H1 (cell line): ENCODE measurements at places on chromosomes 5 and 9. TPM values are rescaled to one million over a fixed set of nuclear protein-coding genes. Genes with fewer than 3 reads are reported as not detected.
A peak's percentile ranks its signal among the peaks of the same experiment; 100 is the strongest.

DNA sequence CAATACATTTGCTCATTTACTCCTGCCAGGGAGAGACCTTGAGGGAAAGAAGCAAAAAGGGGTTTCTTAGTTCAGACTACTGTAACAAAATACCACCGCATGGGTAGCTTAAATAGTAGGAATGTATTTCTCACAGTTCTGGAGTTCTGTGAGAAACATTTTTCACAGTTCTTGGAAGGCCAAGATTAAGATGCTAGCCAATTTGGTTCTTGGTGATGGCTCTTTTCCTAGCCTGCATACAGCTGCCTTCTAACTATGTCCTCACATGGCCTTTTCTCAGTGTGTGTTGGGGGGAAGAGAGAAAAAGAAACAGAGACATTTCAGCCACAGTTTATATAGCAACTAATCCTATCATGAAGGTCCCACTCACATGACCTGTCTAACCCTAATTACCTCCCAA lies 1644.7 kb upstream of the C9orf72 start:
- no peak for DNase-seq

DNA sequence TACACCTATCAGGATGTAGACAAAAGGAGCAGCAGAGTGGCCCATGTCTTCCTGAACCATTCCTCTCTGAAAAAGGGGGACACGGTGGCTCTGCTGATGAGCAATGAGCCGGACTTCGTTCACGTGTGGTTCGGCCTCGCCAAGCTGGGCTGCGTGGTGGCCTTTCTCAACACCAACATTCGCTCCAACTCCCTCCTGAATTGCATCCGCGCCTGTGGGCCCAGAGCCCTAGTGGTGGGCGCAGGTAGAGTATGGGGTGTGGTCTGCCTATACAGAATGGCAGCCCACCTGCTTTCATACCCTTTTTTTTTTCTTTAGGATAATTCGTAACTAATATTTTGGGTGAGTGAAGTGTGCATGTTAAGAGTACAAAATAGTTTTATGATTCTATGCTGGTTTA lies 1.1 kb downstream of the SLC27A6 start:
- DNase-seq = peak; percentile 48

The SPATA31C1 gene
- 0.15 and 0.19 TPM in 2 replicates for polyA plus RNA-seq

The ADGRD2 gene
- polyA plus RNA-seq = 0.41 and 1.2 TPM in 2 replicates

The OLFML2A gene
- 7.8 and 8.7 TPM in 2 replicates for polyA plus RNA-seq

The CDH12 gene
- polyA plus RNA-seq = 0.03 TPM in 1 of 2 replicates, not detected in the other

The FOXD4L3 gene
- polyA plus RNA-seq = not detected in 2 replicates

GRCh38 chr9:135665795-135666189 lies 2.7 kb downstream of the LCN9 start:
- DNase-seq = no peak

DNA sequence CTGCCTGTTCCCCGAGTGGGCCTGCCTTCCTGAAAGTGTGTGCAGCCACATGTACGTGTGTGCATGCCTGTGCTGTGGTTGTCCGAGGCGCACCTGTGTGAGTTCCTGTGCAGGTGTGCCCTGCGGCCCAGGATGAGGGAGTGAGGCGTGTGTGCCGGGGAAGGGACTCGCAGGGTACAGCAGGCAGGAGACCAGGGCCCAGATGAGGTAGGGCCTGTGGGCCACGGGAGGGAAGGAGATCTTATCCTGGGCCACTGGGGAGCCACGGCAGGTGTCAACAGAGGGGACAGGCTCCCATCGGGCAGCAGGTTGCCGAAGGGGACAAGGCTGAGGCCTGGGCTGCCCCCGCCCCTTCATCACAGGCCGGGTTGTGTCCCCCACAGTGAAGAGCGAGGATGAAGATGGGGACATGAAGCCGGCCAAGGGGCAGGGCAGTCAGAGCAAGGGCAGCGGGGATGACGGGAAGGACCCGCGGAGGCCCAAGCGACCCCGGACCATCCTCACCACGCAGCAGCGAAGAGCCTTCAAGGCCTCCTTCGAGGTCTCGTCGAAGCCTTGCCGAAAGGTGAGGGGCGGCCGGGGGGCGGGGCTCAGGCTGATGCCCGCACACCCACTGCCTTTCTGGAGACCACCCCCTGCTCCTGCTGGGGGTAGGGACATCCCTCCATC lies 79.2 kb downstream of the LMX1B start:
- DNase-seq = no peak

- no peak for DNase-seq
These were observed 158.5 kb upstream of the RGS7BP start for GRCh38 chr5:64347309-64347708.

The YTHDC2 gene
- 2.6 and 4.3 TPM in 2 replicates for polyA plus RNA-seq

The KCNMB1 gene
- polyA plus RNA-seq = 0.08 TPM in 2 replicates

The WDR70 gene
- 8.5 and 10.6 TPM in 2 replicates for polyA plus RNA-seq

- no peak for DNase-seq
These were observed 18.0 kb downstream of the BARHL1 start for GRCh38 chr9:132600326-132600984.

DNA sequence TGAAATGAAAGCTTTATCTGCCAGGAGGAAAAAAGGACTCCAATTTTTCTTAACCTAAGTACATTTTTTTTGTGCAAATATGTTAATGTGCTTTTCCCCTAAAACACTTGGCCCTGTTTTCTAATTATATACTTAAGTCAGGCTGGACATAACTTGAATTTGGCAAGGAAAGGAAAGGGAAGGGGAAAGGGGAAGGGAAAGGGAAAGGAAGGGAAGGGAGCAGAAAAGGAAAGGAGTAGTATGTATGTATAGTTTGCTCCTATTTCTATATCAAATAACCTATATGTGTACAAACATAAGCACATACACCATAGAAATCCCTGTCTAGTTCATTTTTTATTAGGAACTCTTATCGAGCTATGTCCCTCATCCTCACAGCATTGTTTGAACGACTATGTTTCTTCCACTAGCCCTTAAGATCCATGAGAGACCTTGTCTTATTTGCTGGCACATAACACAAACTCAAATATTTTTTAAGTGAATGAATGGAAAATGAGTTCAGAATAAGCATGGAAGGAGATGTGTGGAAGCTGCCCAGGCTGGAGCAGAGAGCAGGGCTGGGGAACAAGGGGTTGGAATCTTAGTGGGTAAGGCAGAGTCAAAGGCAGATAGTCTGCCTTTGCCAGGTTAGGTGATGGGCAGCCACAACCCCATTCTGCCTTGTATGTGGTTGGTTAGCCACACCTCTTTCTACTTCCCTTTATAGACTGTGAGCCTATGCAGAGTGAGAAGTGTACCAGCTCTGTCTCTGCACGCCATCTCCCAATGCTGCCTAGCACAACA lies 70.0 kb downstream of the KLHL3 start:
- DNase-seq = no peak

DNA sequence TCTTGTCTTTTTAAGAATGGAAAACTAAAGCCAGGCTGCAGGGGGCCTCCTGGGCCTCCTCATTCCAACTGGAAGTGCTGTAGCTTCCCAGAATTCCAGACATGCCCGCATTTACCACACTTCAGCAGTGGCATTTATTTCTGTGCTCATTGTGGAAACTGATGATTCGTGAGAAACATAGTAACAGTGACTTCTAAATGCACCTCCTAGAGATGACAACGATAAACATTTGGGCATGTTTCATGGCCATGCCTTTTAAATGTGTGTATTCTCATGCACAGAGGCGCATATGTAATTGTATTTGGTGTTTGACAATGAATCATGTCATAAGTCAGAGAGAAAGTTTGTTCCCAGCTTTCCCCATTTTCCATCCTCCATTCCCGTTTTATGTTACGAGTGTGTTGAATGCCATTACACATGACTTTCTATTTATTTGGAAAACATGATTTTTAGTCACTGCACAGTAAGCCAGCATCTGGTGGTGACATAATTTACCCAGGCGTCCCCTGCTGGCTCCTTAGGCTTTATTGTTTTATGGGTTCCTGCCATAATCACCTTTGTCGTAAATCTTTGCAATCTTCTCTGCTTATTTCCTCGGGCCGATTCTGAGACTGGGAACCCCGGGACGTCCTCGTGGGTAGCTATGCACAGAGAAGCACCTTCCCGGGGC lies 68.8 kb upstream of the FCN2 start:
- DNase-seq = no peak

GRCh38 chr5:14870337-14871213 lies 1.0 kb downstream of the ANKH start:
- DNase-seq = no peak

GRCh38 chr9:119273984-119274665 lies 95.1 kb downstream of the BRINP1 start:
- DNase-seq = no peak

DNA sequence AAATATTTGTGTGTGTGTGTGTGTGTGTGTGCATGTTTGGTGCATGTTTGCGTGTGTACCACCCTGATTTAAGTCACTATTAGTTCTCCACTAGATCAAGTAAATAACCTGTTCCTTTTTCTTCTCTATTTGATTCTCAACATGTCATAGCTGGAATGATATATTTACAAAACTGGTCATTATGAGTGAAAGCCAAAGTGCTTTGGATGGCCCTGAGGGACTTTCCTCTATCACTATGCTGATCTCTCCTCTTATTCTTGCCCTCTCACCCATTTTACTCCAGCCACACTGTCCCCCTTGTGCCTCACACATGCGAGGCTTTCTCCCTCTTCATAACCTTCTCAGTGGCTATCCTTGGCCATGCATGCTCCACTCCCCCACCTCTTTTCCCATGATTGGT lies 144.6 kb upstream of the NMUR2 start:
- DNase-seq = no peak

GRCh38 chr5:179431221-179431824 lies 86.1 kb upstream of the ADAMTS2 start:
- no peak for DNase-seq

GRCh38 chr9:112069318-112070169 lies 105.6 kb downstream of the SUSD1 start:
- no peak for DNase-seq

DNA sequence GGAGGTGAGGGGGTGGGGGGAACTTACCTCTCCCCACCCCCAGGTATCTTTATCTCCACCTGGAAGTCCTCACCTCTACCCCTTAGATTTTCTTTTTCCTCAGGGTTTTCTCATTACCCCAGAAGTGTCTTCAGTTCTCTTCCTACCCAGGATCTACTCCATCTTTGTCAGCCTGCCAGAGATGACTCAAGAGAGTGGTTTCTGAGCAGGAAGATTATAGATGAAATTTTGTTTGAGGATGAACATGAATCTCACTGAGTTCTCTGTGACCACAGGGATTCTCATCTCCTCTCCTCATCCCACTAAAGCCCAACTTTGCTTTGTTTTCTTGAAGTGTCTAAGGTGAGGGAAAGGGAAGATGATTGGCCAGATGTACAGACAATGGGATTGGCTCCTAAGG lies 5.2 kb upstream of the HINT2 start:
- DNase-seq = no peak

GRCh38 chr5:80339116-80339515 lies 19.3 kb downstream of the SPZ1 start:
- DNase-seq = no peak

The PPP2R2B gene
- polyA plus RNA-seq = 20.0 and 21.1 TPM in 2 replicates

DNA sequence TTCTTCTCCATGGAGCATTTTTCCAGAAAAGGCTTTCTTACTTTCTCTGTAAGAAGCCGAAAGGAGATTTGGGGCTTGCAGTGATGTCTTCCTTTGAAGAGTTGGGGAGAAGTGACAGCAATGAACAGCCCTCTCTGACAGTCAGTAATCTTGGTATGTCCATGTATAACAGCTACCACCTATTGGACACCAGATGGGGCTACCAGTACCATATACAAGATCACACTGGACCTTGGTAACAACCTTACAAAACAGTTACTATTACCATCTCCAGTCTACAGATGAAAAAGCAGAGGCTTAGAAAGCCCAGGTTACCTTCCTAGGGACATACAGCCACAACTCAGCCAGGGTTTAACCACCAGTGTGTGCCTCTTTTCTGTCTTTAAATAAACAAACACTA lies 272.7 kb upstream of the TRPC7 start:
- DNase-seq = no peak

DNA sequence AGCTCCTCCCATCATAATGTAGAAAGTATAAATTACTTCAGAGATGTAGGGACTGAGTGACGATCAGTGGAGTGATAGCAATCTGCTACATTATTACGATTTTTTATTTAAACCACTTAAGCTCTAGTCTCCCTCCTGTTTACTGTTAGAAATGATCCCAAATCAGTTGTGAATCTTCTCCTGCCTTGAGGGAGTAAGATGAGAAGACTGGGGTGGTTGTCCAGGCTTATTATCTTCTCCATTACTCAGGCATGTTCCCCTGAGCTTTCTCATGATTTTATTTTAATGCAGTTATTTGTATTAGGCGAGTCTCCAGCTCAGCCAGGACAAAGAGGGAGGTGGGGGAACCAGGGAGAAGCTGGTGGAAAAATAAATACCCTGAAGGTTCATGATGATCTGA lies 48.2 kb upstream of the CTNNA1 start:
- no peak for DNase-seq

The GMCL2 gene
- polyA plus RNA-seq = not detected in 2 replicates

The ARID3C gene
- polyA plus RNA-seq = 0.08 and 0.25 TPM in 2 replicates

The RAB3C gene
- polyA plus RNA-seq = 7.5 and 14.7 TPM in 2 replicates

GRCh38 chr5:62786099-62786498 lies 207.5 kb downstream of the LRRC70 start:
- DNase-seq = no peak

DNA sequence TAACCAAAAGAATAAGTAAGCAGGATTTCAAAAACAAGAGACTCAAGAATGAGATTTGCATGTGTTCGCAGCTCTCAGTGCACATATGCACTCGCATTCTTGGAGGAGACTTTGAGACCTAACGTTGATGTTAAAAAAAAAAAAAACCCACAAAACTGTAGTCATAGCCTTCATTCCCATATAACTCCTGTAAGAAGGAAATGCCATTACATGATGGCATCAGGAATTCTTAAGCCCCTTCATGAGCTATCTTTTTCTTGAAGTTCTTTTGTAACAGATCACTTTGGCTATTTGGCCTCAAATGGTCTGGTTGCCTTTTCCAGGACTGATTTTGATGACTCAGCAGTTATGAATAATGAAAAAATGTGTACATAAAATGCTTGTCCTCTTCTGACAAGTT lies 113.8 kb downstream of the ALDH1A1 start:
- DNase-seq = no peak

DNA sequence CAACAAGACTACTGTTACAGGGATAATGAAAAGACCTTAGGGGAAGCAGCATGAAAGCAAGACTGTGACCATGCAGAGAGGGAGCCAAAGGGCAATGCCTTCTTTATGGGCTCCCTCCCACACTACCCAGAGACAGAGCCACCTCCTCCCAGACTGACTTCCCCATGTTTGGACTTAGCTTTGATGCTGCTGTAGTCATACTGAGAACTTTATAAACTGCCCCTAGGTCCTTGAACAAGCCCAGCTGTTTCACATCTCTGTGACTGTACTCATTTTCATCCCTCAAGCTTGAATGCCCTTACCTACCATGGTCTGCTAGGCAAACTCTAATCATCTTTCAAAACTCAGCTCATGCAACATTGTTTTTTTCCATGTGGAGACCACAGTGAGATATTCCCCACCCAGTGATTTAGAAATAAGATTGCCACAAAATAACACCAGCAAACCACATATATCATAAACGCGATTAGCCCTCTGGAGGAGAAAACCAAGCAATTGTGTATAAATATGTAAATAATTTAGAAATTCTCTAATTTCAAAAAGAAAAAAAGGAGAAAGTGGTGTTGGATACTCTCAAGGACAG lies 23.4 kb upstream of the FAM169A start:
- no peak for DNase-seq

The PTPRD gene
- 17.2 and 19.8 TPM in 2 replicates for polyA plus RNA-seq
